ENCODE measurements at places on chromosomes 1 and 21.

GRCh38 chr1:27503844-27504587, 14.0 kb upstream of the WASF2 start:
- DNase-seq = no peak

GRCh38 chr1:200524092-200524491, 96.5 kb downstream of the KIF14 start:
- DNase-seq = no peak

DNA sequence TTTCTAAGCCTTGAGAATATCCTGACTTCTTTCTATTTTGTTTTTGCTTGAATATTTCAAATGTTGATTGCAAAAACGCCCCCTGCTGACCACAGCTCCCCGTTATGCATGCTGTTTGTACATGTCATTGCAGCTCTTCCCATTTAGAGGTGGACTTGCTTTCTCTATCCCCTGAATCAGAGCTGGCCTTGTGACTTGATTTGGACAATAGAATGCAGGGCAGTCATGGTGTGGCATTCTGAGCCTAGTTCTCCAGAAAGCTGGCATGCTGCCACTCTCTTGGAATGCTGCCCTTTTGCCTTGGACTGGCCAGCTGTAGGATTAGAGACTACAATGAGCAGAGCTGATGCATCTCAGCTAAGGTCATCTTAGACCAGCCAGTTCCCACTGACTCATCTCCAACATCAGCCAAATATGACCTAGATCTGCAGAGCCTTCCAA, 1561.5 kb downstream of the MRPL39 start:
- DNase-seq = no peak

GRCh38 chr1:97042551-97042950, 321.0 kb downstream of the PTBP2 start:
- DNase-seq = no peak

DNA sequence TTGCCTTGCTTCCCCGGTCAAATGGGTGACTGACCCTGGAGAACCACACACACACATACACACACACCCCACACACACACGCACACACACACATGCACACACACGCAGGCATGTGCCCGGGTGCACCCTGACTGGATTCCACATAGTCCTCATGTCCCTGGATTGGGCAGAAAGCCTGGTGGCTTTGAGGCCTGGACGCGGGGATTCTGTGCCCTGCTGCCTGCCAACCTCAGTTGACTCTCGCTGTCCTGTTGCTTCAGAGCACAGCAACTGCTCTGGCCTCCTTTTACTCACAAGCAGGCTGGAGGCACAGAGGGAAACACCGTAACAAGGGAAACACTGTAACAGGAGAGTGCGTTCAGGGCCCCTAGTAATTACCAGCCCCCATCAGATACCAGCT, 6.4 kb downstream of the RORC start:
- DNase-seq = no peak

DNA sequence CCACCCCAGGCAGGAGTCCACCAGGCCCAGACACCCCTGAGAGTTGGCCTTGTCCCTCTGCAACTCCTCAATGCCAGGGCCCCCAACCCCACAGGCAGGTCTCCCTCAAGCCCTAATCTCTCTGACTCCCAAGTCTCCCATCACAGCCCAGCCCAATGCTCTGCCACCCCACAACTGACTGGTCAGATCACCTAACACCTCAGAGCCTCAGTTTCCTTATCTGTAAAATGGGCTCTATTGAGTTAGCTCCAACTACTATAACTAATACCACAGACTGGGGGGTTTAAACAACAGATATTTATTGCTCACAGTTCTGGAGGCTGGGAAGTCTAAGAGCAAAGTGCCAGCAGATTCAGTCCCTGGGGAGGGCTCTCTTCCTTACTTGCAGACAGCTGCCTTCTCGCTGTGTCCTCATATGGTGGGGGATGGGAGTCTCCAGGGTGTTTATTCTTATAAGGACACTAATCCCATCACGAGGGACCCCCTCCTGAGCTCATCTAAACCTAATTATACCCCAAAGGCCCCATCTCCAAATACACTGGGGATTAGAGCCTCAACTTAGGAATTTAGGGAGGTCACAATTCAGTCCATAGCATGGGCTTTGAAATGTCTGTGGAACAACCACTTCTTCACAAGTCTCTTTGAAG, 34.9 kb upstream of the ZC3H12A start:
- DNase-seq = no peak

GRCh38 chr1:182863940-182864339, 24.8 kb downstream of the DHX9 start:
- DNase-seq = no peak

GRCh38 chr1:201275253-201275666, 8.0 kb upstream of the PKP1 start:
- peak; percentile 90 for DNase-seq

DNA sequence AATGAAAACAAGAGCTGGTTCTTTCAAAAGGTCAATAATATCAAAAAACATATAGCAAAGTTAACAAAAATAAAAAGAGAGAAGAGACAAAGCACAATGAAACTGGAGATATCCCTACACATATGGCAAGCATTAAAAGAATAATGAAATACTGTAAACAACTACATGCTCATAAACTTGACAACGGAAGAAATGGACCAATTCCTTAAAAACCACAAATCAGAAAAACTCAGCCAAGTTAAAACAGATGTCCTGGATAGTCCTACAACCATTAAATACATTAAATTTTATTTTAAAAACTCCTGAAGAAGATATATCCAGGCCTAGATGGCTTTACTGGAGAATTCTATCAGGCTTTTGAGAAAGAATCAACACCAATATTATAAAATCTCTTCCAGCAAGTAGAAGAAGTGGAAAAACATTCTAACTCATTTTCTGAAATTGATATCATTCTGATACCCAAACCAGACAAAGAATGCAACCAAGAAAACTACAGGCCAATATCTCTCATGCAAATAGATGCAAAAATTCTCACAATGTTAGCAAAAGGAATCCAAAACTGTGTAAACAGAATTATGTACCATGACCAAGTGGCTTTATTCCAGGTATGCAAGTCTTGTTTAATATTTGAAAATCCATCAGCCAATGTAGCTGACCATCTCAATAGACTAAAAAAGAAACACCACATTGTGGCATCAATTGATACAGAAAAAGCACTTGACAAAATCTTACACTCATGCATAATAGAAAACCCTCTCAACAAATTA, 56.1 kb upstream of the LRRC7 start:
- no peak for DNase-seq

DNA sequence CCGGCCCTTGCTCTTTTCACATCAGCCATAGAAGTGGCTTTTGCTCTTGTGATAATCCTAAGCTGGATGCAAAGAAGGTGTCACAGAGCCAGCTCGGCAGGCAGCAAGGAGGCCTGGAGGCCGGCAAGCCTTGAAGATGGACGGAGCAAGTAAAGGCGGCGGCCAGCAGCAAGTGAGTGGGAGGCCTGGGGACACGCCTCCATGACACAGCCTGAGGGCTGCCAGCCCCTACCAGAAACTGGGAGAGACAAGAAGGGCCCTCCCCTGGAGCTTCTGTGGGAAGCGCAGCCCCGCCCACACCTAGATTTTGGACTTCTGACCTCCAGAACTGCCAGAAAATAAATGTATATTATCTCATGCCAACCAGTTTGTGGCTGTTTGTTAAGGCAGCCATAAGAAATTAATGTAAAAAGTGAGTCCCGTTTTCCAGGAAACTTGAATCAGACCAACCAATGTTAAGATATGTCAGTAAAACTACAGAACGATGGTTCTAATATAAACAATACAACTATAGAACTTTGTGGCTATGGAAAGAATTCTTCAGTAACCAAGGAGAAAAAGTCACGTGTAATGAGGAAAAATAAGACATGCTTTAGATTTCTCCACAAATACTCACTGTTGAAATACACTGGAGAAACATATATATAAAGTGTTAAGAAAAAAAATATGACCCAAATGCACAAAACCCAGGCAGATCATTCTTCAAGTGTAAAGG, 49.9 kb downstream of the BACE2 start:
- no peak for DNase-seq

Data from hematopoietic multipotent progenitor cell treated with erythropoietin and hydrocortisone succinate and interleukin-3 and kit ligand, for 15 days (in vitro differentiated cells).